A549 treated with DMSO at 1 μM for 4 hours (cell line): ENCODE measurements at places on chromosomes 11 and 22. TPM values are rescaled to one million over a fixed set of nuclear protein-coding genes. Genes with fewer than 3 reads are reported as not detected.

The OR4A16 gene
- total RNA-seq = not detected in 5 replicates

The SAA2 gene
- total RNA-seq = not detected in 5 replicates

The UVRAG gene
- 9.9 to 12.8 TPM (median 12.2 TPM) in 5 replicates for total RNA-seq

The F2 gene
- 1.9 to 3.1 TPM (median 2.1 TPM) in 5 replicates for total RNA-seq

The GLYAT gene
- total RNA-seq = not detected in 5 replicates

The CCDC15 gene
- 0.52 to 0.74 TPM (median 0.62 TPM) in 5 replicates for total RNA-seq

The MS4A4A gene
- total RNA-seq = not detected in 5 replicates

The SLC35F2 gene
- total RNA-seq = 41.6 to 49.3 TPM (median 44.9 TPM) in 5 replicates

The ADM2 gene
- total RNA-seq = 0.41 to 0.73 TPM (median 0.58 TPM) in 5 replicates

The HOATZ gene
- not detected in 5 replicates for total RNA-seq

The MYO18B gene
- 0.01 to 0.04 TPM (median 0.02 TPM) in 3 of 5 replicates, not detected in the others for total RNA-seq

The GLB1L3 gene
- 0.04 TPM in 1 of 5 replicates, not detected in the others for total RNA-seq

The OR4D5 gene
- total RNA-seq = not detected in 5 replicates

The UPK3A gene
- not detected in 5 replicates for total RNA-seq
